BE2C (cell line): ENCODE measurements at places on chromosomes 4 and X.

GRCh38 chr4:135777361-135777760 lies 1575.8 kb upstream of the PABPC4L start:
- DNase-seq: no peak

DNA sequence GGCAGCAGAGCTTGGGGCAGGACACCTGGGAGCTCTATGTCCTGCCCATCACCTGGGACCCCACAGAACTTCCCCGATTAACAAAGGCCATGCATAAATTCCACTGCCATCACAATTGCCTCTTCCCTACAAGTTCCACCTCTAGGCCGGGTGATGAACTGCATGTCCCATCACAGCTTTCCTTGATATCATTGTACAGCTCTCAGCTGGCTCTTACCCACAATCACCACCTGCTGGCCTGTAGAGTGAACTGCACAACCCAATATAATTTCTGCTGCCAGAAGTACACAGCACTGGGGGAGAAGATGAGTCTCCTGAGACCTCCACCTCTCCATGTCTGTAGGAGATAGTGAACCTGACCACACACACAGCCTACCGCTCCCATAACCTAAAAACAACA lies 285.0 kb upstream of the AADAT start:
- peak; percentile 22 for DNase-seq

DNA sequence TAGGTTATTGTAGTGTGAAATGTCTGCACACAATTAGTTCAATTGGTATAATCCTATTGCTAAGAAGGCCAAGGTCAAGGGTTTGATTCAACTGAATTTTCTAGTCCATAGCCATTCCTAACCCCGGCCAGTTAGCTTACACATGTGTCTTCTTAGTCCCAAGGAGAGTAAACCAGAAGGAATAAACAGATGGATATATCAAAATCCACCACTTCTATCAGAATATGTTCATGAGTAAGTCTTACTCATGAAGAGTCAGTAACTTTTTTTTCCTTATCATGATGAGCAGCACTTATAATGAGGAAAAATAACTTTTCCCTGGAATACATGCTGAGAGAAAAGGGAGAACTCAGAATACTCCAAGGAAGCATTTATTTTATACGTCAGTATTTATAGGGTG lies 9.5 kb downstream of the HHIP start:
- DNase-seq: no peak

DNA sequence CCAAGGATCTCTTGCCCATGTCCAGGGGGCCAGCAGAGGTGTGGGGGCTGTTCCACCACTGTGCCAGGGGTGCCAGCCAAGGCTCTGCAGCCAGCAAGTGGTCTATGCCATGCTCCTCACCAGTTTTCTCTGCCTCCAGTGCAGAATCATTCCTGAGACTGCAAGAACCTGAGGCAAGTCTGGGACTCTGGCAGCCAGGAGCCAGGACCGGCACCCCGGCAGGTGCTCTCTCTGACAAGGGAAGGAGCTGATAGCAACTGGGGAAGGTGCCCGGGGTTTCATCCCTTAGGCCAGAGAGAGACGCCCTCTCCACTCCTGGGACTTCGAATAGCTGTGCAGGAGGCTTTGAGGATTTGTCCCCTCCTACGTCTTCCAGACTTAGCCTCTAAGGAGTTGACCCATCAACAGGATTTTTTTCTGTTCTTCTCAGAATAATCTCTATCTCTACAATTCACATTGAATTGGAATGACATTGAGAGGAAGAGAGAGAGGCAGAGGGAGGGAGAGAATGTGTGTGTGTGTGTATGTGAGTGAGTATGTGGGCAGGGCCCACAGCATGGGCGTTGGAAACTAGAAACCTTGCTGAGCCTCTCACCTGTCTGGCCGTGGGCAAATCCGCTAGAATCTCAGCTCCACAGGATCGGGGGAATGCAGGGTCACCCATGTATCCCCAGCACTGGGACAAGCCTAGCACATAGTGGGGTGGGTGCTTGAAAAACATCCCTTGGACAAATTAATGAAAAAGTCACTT lies 74.5 kb upstream of the AFAP1 start:
- no peak for DNase-seq

GRCh38 chr4:108118505-108118904 lies 50.2 kb downstream of the LEF1 start:
- DNase-seq: no peak

GRCh38 chr4:28360681-28361080 lies 1500.0 kb downstream of the STIM2 start:
- DNase-seq: no peak

DNA sequence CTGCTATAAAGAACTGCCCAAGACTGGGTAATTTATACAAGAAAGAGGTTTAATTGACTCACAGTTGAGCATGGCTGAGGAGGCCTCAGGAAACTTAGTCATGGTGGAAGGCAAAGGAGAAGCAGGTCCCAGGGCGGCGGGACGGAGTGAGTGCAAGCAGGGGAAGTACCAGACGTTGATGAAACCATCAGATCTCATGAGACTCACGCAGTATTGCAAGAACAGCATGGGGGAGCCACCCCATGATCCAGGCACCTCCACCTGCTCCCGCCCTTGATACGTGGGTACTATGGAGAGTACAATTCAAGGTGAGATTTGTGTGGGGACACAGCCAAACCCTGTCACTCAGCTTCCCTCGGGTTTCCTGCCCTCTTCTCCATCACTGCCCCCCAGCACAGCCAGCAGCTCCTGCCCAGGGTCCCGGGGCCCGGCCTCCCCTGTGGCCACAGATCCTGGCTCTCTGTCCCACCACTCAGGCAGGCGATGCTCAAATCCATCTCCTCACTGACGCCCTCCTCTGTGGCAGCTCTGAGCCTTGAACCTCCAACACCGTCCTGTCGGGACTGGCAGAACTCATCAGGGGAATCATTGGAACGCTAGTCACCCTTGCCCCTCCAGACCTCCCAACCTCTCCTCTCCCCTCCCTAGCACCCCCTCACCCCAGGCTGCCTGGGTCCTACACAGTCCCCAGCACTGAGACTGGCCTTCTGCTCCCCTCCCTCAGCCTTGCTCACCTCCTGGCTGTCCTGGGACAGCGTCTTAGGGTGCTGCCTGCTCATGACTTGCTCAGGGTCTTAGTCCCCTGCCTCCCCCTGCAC lies 37.6 kb downstream of the FGFRL1 start:
- DNase-seq: no peak

DNA sequence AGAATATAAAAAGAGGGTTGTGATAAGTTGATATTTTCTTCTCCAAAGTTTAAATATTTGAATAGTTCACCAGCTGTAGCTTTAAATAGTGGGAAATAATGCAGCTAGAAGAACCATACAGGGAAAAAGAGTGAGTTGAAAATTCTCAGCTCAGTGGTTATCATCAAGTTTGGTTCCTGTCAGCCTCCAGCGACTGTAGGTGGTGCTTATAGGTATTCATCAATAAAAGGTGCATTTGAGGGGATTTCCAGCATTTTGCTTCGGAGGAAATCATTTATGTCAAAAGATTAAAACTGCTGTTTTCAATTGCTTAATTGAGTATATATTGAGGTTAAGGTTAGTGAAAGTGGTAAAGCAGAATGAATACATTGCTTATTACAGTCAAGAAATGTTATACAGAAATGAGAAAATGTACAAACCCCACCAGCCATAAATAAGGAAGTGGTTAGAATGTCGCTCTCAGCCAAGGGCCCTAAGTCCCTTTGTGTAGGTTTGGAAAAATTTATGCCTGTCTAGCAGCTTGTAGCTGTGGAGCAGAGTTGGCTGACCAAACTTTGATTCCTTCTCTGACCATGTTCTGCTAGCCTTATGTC lies 532.9 kb upstream of the FTHL17 start:
- DNase-seq: no peak

DNA sequence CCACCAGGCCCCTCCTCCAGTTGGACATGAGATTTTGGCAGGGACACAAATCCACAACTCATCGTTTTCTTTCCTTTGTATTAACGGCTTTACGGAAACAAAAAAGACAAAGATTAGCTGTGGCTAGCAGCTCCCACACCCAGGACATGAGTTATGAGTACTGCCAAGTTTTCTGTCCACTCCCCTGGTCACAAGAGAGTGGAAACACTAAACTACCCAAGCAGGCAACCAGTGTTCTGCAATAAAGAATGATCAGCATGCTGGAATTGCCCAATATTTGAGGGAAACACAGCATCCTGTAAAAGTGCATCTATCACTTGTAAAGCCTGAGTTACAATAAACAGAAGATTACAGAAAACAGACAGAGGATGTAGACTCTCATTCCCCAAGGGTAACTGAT lies 358.4 kb downstream of the NLGN4X start:
- DNase-seq: no peak

GRCh38 chrX:134294548-134294947 lies 57.6 kb downstream of the CCDC160 start:
- DNase-seq: no peak

GRCh38 chrX:131763674-131764073 lies 219.8 kb downstream of the OR13H1 start:
- no peak for DNase-seq

DNA sequence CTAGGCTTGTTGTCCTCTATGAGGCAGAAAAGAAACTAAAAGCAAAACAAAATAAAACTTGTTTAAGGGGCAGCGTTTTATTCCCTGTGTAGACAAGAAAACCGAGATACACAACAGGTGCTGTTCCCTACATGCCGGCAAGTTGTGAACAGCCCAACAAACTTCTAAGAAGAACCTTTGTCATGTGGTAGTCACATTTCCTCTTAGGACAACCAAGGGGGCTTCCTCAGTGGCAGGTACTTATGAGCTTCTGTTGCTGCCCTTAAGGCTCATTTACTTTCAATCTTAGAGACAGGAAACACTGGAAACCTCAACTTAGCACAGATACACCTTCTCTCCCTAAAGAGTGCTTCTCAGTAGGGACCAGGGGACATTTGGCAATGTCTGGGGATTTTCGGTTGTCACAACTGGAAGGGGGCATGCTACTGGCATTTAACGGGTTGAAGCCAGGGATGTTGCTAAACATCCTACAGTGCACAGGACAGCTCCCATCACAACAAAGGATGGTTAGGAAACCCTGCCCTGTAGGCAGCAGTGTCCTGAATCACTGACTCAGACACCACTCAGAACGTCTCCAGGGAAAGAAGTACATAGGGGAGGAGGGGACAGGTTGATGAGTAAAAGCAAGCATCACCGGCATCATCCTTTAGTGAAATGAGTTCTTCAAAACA lies 111.0 kb downstream of the ASB9 start:
- no peak for DNase-seq

DNA sequence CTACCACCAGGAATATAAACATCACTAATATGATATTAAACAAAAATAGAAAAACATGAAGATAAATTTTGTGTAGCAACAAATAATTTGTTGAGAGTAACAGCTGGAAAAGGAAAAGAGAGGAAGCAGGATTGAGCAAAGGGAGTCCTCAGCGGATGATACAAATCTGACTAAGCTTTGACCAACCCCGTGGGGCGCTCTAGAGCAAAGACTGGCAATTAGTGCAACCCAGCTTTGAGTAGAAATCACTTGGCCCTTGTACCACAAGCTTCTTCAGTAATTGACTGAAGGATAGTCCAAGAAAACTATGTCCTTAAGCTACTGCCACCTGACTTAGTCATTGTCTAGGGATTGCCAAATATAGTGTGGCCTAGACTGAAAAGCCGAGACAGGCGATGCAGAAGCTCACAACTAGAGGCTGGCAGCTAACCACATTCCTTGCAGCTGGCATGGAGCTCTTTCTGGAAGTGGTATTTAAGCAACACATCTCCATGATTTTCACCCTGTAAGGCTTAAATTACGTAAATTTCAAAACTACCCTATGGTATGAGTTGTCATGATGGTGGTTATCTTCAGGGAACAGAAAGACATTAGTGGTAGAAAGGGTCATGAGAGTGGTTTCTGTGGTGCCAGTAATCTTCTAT lies 396.0 kb downstream of the PDGFC start:
- no peak for DNase-seq

GRCh38 chr4:121112530-121112929 lies 40.2 kb upstream of the NDNF start:
- DNase-seq: no peak

- DNase-seq: no peak
Observed at GRCh38 chrX:145405012-145405411, 157.7 kb downstream of the SPANXN1 start.

- peak; percentile 84 for DNase-seq
Observed at GRCh38 chr4:139833151-139833910, 167.7 kb downstream of the MGST2 start.

DNA sequence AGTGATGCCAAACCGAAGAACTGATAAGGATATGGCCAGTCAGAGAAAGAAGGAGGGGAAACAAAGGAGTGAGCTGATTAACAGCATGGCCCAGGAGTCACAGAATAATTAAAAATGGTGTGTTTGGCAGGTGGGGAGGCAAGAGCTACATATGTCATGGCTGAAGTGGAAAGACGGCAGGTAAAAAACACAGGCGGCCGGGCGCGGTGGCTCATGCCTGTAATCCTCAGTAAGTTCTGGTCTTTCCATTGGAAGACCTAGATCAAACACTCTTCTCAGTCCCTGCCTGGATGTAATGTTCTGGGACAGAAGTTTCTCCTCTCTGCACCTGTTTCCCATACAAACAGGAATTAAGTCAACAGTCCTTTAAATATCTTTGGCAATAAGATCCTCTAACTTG lies 503.9 kb downstream of the STIM2 start:
- no peak for DNase-seq

GRCh38 chrX:80174925-80175574 lies 160.5 kb downstream of the TBX22 start:
- DNase-seq: no peak

DNA sequence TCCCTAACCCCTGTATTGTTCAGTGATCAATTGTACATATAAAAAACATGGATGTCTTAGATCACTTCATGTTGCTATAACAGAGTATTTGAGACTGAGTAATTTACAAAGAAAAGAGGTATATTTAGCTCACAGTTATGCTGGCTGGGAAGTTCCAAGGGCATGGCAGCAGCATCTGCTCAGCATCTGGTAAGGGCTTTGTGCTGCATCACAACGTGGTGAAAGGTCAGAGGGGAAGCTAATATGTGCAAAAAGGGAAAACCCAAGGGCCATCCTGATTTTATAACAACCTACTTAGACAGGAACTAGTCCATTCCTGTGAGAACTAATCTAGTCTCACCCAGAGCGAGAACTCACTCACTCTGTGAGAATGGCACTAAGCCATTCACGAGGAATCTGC lies 128.2 kb upstream of the OTUD4 start:
- DNase-seq: no peak

- DNase-seq: no peak
Observed at GRCh38 chrX:85630901-85631300, 251.4 kb upstream of the POF1B start.

GRCh38 chr4:18844726-18845125 lies 823.2 kb upstream of the LCORL start:
- no peak for DNase-seq

- no peak for DNase-seq
Observed at GRCh38 chrX:21700275-21700674, 42.1 kb upstream of the KLHL34 start.
